Inflammatory macrophage treated with lipopolysaccharide for 1 hour (primary cell): ENCODE measurements at places on chromosomes 16 and 17.

- DNase-seq: no peak
Observed at GRCh38 chr16:49875806-49876715, 20.1 kb upstream of the ZNF423 start.

DNA sequence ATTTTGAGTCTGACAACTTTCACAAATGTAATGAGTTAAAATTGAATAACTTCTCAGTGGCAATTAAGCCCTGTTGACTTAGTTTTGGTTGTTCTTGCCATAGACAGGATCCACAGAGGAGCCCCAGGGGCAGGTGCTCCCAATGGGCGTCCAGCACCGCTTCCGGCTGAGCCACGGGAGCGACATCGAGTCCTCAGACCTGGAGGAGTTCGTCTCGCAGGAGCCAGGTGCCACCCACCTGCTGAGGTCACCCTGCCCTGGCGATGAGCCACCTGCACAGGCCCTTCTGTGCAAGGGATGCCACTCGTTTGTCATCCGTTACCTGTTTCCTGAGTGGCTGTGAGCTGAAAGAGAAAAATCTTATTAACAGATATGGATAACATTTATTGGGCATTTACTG is 10.7 kb downstream of the CCDC40 start:
- DNase-seq: no peak

DNA sequence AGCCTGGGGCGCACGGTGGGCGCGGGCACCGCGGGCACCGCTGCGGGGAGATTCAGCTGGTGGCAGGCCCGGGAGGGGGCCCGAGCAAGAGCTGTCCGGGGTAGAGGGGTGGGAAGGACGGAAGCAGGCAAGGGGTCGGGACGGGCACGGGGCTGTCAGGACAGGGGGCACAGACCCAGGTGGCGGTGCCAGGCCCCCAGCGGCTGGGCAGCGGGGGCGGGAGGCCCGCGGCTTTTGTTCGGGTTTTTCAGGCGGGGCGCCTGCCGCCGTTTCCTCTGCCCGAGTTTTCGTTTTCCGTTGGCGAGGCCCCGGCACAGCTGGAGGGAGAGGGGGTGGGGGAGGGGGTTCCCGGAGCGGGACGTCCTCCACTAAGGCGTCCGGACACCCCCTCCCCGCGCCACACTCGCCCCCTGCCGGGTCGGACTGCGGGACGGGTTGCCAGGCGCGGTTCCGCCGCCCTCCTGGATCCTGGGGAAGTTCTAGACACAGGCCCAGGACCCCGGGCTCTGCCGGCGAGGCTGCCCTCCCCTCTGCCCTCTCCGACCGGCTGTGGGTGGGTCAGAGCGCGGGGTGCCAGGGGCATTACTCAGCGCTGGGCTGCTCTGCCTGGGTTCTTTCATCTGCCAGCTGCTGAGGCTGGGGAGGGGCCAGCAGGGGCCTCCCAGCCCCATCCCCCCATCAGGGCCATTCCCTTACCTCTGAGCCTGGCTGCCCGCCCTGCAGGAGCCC is 543 bp downstream of the ARHGAP23 start:
- no peak for DNase-seq

GRCh38 chr17:29764748-29765147 is 142.0 kb upstream of the CORO6 start:
- DNase-seq: no peak

GRCh38 chr17:17835415-17836249 is 1.2 kb downstream of the SREBF1 start:
- DNase-seq: no peak
